ENCODE measurements at places on chromosomes 16 and 17.

DNA sequence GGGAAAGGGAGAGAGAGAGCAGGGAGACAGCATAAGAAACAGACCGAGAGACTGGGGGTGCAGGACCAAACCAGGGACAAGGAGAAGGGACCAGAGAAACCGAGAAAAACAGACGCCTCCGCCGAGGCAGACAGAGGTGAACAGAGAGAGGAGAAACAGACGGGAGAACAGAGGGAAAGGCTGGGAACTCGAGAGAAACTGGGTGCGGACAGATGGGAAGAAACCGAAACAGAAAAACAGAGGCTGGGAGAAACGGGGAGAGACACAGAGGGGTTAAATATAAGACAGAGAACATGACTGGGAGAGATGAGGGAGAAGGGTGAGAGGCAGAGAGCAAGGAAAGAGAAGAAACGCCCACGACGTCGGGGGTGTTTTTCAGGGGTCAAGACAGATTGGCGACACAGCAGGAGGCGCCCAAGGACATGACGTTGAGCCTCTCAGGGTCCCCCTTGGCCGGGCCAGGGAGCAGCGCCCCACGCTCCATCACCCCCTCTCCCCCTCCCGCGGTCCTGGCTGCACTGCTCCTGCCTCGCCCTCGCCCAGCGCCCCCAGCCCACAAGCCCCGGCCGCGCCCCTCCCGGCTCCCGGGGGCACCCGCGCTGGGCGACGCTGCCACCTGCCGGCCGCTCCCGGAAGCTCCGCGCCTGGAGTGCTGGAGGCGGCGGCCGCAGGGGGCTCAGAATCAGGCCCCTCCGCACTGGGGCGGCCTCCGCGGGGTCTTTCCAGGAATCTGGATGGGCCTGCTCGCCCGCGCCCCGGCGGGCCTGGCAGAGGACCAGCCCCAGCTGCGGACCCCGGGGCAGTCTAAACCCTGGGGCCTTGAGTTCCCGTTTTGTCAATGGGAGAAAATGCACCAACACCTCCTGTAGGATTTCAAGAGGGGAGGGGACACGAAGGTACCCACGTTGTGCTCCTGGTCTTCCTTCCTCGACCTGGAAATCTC, 1.3 kb upstream of the TMEM92 start:
- DNase-seq: peak; percentile 23

- DNase-seq: no peak
These were observed 14.6 kb downstream of the ANKRD40 start for GRCh38 chr17:50693036-50693682.

GRCh38 chr17:33199571-33200510, 93.3 kb downstream of the ASIC2 start:
- DNase-seq: no peak

DNA sequence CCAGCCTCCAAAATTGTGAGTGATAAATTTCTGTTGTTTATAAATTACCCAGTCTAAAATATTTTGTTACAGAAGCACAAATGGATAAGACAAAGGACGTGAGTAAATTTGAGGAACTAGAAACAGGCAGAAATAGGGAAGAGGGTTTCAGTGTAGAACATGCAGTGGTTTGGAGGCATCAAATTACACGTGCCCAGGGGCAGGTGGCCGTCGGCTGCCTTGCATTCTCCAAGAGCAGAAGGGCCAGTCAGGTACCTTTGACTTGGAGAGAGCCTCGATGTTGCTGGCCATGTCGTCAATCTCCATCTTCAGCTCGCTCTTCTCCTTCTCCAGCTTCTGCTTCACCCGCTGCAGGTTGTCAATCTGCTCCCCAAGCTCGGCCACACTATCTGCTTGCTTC, 54.3 kb downstream of the MYH13 start:
- DNase-seq: no peak

DNA sequence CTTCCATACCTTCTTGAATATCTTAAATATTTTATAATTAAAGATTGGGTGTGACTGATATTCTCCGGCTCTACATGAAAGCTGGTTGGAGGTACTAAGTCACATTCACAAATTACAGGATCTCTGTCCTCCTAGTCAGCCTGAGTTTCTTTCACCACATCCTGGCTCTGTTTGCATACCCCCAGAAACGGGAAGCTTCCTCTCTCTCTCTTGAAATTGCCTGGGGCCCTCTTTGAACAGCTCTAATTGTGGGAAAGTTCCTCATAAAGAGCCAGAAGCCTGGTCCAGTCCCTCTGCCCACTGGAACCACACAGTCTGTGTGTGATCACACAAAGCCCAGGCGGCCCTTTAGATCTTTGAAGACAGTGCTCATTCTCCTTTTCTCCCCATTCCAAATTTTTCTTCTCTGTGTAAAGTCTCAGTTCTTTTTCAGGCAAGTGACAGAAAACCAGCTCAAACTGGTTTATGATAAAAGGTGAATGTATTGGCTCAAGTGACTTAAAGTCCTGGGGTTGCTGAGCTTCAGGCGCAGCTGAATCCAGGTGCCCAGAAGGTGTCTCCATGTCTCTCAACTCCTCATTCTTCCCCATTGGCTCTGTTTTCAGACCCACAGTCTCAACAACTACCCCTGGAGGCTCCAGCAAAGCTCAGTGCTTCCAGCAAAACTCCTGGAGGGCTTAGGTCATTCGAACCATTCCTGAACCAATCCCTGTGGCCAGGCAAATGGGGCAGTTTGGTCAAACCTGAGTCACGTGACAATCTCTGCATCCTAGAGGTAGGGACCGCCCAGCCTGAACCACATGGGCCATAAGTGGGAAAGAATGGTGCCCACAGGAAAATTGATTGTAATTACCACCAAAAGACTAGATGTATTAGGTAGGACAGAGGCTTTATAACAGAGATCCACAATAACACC, 8.5 kb upstream of the RAI1 start:
- no peak for DNase-seq

GRCh38 chr17:76371656-76372628, 12.5 kb upstream of the SPHK1 start:
- DNase-seq: no peak

DNA sequence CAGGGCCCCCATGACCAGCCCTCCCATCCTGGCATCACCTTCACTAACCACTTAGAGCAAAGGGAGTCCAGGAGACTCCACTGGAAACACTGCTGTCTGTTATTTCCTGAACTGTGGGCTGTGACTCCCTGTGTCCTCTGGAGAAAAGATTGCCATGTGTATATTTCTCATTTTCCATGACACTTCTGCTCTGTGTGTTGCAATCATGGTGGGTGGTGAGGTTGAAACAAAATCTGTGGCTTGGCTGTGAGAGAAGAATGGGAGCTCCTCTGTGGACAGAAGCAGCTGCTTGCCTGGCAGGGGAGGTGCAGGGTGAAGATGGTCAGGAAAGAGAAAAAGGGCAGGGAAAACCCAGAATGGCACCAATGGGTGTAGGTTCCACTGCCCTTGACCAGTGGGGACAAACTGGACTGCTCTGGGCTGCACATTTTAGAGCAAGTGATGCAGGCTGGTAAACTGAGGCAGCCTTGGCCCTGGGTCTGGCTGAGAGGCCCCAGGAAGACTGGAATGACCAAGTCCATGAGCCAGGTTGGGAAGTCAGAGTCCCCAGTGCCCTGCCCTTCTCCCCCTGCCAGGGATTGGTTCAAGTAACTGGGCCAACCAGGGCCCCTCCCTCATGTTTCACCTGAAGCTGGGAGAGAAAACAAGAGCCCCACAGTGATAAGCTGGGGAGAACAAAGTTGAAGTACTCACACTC, 314.3 kb downstream of the C16orf95 start:
- no peak for DNase-seq

- DNase-seq: no peak
These were observed 25.3 kb downstream of the BFAR start for GRCh38 chr16:14658063-14658462.

DNA sequence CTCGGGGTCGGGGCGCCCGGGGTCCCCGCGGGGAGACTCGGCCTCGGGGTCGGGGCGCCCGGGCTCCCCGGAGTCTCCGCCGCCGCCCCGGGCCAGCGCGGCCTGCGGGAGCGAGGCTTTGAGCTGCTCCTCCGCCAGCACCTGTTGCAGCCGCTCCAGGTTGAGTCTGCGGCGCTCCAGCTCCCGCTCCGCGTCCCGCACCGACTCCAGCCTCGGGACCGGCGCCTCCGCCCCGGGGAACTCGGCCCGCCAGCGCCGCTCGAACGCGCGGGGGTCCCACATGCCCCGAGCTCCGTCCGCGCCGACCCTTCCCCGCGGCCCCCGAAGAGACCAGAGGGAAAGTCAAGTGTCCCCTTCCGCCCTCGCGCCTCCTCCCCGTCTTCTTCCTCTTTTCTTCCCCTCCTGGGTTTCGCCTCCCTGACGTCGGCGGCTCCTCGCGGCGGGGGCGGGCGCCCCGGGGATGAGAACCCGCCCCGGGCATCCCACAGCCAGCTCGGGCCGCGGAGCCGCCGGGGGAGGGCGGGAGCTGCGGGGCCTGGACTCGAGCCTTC, 40.8 kb upstream of the BHLHA9 start:
- no peak for DNase-seq

GRCh38 chr17:36608280-36608679, 6.9 kb downstream of the MRM1 start:
- DNase-seq: no peak

DNA sequence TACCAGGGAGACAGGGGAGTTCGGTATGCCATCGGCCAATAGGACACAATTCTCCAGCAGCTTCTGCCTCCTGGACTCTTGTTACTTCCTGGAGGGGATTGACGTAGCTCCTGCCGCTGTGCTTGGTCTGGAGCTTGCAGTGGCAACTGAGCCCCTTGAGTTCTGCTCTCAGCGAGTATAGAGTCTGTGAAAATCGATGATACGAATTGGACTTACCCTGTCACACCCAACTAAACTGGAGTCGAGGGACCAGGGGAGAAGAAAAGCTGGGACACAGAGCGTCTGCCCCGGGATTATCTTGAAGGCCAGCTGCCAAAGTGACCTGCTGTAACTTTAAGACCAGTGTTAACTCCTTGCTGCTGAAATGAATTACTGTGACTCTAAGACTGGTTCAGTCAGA, 22.2 kb downstream of the SEC14L1 start:
- no peak for DNase-seq

GRCh38 chr17:81926451-81927151, 934 bp downstream of the MAFG start:
- DNase-seq: no peak

GRCh38 chr17:80760511-80760911, 215.9 kb downstream of the RPTOR start:
- DNase-seq: no peak

- no peak for DNase-seq
These were observed 16.1 kb downstream of the PPL start for GRCh38 chr16:4920826-4921225.

GRCh38 chr17:65670667-65671371, 109.4 kb upstream of the AXIN2 start:
- DNase-seq: no peak
